CD4-positive, alpha-beta T cell treated with Interleukin-4 for 4 hours (primary cell): ENCODE measurements at places on chromosomes 2 and 18.
A peak's percentile ranks its signal among the peaks of the same experiment; 100 is the strongest.

- DNase-seq, result no peak
Observed at GRCh38 chr2:56505885-56506284, 322.1 kb downstream of the CCDC85A start.

DNA sequence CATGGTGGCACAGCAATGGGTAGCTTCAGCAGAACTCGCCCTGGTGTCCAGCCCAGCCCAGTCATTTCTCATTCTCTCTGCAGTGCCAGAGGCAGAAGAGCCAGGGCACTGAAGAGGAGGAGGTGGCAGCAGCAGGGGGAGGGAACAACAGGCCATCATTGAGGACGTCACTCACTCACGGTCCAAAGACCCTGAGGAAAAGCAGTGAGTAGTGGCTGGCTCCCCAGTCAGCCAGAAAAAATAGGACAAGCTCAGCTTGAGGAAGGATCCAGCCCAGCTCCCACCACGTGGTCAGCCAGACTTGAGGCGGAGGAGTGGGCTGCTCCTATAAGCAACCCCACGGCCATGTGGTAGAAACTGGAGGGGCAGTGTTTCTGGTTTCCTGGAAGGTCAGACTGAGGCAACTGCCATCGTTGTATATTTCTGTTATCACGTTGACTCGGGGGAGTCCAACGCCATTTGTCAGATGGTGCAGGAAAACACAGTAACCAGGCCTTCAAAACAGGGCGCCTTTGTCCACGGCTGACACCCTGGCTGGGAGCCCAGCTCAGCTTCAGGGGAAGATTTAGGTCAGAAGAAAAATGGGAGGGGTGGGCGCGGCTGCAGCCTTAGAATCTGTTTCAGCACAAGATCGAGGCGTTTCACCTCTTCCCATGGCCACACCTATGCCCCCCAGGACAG is 19.0 kb upstream of the TMEM247 start:
- DNase-seq, result no peak

- DNase-seq, result no peak
Observed at GRCh38 chr18:36386150-36386920, 88.8 kb downstream of the FHOD3 start.

DNA sequence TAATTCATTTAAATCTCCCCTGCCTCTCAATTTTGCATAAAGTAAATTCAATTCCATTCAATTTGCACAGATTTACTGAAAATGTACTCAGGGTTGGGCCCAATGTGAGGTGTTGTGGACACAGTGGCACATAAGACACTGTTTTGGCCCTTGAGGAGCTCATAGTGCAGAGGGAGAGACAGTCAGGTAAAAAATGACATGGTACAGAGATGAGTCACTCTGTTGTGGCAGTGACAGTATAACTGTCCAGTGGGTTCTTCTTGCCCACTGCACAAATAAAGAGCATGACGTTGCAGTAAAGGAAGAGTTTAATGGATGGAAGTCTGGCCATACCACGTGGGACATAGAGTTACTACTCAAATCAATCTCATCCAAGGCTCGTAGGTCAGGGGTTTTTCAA is 400.3 kb upstream of the TRIB2 start:
- DNase-seq, result no peak

GRCh38 chr2:143051465-143051864 is 77.8 kb upstream of the ARHGAP15 start:
- no peak for DNase-seq

DNA sequence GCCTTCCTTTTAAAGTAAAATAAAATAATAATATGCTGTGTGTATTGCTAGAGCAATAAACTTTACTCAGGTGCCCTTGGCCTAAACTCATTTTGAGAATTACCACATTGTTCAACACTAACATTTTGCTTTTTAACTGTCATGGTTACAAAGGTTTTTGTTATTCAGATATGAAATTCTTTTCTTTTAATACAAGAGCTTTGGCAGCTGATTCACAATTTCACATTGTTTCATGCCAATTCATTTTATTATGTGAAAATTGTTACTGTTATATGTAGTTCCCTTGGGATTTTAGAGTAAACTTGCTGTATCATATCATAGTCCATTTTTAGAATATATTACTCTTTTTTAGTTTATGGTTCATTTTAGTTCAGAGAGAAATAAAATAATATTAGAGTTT is 65.8 kb upstream of the ZNF804A start:
- no peak for DNase-seq

GRCh38 chr2:133862400-133862977 is 294.2 kb upstream of the NCKAP5 start:
- DNase-seq, result no peak

GRCh38 chr18:52766002-52766545 is 426.1 kb downstream of the DCC start:
- DNase-seq, result no peak

GRCh38 chr18:73824671-73825070 is 323.0 kb downstream of the FBXO15 start:
- DNase-seq, result no peak

DNA sequence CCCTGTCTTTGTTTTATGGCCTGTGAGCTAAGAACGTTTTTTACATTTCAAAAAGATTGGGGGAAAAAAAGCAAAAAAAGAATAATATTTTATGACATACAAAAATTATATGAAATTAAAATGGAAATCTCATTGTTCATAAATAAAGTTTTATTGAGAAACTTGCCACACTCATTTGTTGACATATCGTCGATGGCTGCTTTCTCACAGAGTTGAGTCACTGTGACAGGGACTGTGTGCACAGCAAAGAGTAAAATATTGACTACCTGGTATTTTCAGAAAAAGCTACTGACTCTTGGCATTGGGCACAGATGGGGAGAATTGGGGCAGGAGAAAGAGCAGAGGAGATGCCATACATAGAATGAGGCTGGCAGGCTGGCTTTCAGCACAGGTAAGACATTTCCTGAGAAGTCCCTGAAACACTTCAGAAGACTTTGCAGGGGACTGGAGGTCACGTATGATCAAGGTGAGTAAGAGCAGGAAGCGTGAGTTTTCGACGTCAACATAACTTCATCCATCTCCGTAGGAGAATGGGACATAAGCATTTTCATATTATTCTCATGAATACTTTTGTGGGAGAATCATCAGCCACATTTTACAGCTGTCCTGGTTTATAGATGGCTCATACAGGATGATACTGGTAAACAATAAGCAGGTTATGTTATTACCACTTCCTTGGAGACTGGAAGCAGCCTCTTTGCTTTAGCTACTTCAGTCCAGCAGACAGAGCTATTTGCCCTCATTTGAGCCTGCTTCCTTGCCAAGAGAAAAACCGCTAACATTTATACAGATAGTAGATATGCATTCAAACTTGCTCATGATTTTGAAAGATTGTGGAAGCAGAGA is 32.5 kb upstream of the PUM2 start:
- DNase-seq, result peak; percentile 4
